Globus pallidus (tissue), 1 donor: ENCODE measurements at places on chromosomes 2 and 18.

- DNase-seq: no peak
These were observed 32.7 kb upstream of the HPCAL1 start for GRCh38 chr2:10269711-10270610.

GRCh38 chr2:182220335-182220734 lies 206.5 kb downstream of the PDE1A start:
- DNase-seq: no peak

- no peak for DNase-seq
These were observed 61.6 kb upstream of the ACYP2 start for GRCh38 chr2:54053830-54054229.

DNA sequence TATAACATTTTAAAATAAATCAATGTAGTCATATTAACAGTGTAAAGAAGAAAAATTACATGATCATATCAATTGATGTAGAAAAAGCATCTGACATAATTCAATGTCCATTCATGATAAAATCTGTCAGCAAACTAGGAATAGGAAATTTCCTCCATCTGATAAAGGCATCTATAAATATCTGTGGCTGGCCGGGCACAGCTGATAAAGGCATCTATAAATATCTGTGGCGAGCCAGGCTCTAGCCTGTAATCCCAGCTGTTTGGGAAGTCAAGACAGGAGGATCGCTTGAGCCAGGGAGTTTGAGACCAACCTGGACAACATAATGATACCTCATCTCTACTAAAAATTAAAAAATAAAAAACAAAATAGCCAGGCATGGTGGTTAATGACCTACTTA lies 18.1 kb upstream of the RANBP2 start:
- no peak for DNase-seq

- no peak for DNase-seq
These were observed 4.2 kb upstream of the IL1R1 start for GRCh38 chr2:102138331-102138730.

DNA sequence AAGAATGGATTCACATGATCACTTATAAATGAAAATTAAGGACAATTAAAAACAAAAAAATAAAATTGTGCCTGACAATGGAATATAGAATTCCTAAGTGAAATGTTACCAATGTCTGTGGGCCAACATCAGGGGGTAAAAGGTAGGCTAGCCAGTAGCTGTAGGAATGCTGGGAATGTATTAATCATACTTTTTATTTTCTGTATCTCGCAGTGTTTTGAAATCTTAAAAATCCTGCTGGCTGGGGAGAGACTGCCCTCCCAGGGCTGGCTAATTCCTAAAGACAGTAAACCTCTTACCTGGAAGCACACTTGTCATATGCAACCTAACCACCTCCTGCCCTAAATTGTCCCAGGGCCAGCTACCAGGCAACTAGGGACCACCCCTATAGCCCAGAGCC lies 69.8 kb downstream of the REV1 start:
- no peak for DNase-seq

- DNase-seq: no peak
These were observed 21.8 kb downstream of the TNFAIP6 start for GRCh38 chr2:151379169-151379568.

DNA sequence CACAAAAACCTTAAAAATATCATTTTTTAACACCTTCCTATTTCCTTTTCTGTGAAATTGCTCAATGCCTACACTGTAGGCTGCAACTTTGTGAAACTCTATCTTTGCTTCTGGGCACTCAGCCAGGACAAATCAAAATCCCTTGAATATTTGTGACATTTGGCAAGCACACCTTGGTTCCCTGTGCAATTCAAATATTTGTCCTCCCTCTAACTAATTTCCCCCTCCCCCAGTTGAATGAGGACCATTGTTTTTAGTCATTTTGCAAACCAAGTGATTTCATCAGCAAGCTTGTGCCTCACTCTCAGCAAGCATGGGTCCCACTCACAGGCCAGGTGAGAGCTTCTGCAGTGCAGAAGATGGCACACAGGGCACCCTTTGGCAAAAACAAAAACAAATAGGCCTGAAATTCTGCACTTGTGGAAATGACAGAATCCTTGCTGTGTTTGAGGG lies 541.5 kb downstream of the CNTNAP5 start:
- DNase-seq: no peak

- DNase-seq: no peak
These were observed 8.0 kb upstream of the CFAP221 start for GRCh38 chr2:119536211-119536610.

- no peak for DNase-seq
These were observed 76.3 kb upstream of the WIPF1 start for GRCh38 chr2:174673876-174674275.

DNA sequence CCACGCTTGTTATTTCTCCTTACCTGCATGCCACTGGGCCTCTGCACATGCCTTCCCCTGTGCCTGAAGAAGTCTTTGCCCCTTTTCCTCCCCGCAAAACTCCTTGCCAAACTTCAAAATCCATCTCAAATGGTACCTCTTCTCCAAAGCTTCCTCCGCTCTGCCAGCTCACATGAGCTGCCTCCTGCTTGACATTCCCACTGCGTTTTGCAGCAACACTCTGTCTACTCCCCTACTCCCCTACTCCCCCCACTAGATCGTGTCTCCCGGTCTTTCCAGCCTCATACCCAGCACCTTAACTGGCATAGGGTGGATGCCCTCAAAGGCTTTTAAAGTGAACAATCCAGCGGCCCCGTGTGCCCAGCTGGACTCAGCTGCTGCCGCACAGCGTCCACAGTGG lies 65.8 kb downstream of the TNS1 start:
- DNase-seq: no peak

GRCh38 chr2:7492719-7493118 lies 575.5 kb downstream of the RNF144A start:
- DNase-seq: no peak

DNA sequence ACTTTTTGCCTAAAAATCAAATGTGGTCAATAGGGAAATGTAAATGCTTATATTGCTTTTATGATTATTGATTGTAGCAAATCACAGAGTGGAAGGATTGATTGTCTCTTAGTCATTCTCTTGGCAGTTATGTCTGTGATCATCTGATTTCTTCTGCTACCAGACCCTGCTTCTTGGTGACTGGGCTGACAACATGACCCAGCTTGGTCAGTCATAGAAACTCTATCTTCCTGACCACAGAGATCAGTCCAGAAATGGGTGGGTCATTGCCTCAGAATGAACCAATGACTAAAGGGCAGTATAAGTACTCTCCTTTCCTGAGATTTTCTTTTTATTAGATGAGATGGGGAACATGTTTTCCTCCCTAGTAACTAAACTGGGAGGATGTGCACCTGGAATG lies 87.6 kb downstream of the MAIP1 start:
- DNase-seq: no peak

GRCh38 chr18:74110149-74110548 lies 37.5 kb downstream of the FBXO15 start:
- DNase-seq: no peak

DNA sequence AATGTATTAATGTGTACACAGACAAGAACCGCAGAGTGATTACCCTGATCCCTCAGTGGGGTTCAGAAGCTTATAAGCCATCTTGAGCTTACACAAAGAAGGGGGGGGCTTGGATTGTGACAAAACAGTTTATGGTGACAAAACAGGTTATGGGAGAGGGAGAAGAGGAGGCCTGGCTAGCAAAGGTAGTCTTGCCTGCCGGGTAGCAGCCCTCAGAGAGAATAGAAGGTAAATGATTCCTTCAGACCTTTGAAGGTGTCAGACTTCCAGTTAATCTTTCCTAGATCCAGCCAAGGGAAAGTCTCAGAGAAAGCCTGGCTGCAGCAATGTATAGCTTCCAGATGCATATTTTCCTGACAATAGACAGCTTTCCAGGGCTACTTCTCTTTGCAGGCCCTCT lies 44.6 kb upstream of the RAPH1 start:
- DNase-seq: no peak

DNA sequence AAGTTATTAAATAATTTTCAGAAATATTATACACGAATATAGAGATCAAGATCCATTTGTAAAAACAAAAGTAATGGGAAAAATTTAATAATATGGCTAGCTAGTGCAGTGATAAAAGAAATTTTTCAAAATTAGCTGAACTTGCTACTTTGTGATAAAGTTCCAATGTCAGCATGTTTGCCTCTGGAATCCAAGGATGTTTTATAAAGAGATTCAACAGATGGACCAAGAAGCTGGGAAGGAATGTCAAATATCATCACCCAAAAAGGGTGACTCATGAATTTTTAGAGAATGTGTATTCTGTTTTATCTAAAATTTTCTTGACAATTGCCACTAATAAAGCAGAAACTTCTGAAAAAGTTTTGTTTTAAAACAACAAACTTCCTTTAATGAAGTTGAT lies 95.3 kb downstream of the FSIP2 start:
- no peak for DNase-seq

DNA sequence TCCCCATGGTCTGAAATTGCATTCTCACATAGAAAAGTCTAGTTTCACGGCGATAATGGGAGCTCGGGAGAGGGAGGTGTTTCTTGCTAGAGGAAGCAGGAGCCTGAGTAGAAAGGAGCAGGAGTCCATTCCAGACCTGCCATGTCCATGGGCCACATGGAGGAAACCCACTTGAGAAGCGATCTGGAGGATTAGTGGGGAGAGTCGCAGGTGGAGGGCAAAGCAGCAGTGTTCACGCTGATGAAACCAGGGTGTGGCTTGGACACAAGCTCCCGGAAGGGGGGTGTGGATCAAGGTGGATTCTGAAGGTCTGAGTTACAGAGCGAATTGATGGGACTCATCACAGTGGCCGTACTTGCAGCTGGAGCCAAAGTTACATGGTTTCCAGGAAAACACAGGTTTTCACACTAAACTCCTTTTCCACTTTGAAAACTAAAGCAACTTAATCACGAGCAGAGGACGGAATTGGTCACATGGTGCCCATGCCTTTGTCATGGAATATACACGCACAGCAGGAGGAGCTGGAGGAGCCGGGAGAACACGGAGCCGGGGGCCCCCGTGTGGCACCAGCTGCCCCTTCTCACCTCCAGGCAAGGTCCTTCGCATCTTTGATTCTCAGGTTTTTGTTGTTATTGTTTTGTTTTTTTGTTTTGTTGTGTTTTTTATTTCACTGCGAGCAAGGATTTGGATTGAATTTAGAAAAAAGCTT lies 255.1 kb upstream of the MYT1L start:
- no peak for DNase-seq

DNA sequence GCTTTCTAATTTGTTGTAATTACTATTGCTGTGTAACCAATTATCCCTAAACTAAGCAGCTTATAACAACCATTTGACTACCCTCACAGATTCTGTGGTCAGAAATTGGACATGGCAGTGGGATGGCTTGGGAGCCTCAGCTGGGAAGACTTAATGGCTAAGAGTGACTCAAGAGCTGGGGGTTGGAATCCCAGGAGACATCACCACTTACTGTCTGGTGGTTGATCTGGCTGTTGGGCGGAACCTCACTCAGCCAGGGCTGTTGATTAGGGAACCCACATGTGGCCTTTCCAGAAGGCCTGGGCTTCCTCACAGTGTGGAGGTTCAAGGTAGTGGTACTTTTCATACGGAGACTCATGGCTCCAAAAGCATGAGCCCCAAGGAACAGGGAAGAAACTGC lies 49.8 kb downstream of the E2F6 start:
- DNase-seq: no peak

GRCh38 chr2:44771522-44771921 lies 170.0 kb upstream of the SIX3 start:
- no peak for DNase-seq

GRCh38 chr2:178954049-178954448 lies 95.9 kb downstream of the CCDC141 start:
- DNase-seq: no peak

GRCh38 chr2:239368906-239369552 lies 31.8 kb downstream of the HDAC4 start:
- no peak for DNase-seq

DNA sequence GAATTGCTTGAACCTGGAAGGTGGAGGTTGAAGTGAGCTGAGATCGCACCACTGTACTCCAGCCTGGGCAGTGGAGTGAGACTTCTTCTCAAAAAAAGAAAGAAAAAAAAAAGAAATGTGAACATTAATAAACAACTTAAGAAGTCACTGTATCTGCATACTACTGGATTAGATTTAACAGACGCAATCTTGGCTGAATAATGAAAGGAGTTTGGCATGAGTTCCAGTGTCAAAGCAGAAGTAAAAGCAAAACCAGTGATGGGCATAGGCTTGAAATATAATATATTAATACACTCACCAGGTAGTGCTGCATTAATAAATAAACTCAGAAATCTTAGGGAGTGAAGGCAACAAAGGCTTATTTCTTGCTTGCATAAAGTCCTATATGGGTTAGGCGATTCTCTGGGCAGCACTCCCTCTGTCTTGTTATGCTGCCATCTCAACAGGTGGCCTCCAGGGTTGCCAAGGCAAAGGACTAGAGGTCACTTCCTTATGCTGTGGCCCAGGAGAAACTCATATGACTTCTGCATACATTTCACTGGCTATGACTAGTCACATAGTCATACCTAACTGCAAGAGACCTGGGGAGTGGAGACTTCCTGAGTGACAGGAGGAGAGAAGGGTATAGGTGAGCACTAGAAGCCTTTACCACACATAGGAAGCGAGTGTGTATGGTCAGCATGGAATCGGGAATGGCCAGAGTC lies 296.2 kb upstream of the SPRED2 start:
- no peak for DNase-seq

GRCh38 chr18:57337890-57338289 lies 14.5 kb upstream of the ST8SIA3 start:
- no peak for DNase-seq

DNA sequence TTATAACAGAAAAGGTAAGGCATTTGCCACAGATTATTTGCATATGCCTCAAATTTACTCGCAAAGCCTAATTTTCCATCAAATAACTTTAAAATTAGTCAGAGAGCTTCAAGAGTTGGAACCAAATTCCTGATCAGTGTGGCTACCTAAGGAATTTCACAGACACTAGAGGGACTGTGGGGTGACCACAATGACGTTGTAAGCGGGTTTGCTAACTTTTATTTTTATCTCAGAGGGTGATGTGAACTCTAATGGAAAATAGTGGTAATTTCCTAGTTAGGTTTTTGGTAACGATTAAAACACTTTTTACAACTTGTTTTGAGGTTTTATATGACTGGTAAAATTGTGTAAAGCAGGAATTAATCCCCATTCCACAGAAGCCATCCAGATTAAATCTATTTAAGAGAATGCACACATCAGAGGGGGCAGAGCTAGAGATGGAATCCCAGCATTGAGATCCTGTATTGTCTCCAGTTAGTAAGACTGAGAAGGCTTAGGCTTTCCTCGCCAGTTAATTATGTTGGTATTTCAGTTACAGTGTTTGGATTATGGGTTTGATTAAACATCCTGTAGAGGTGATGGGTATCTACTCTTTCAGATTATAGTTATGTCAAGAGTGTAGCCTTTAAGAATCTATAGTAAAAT lies 129.0 kb downstream of the GPD2 start:
- no peak for DNase-seq

DNA sequence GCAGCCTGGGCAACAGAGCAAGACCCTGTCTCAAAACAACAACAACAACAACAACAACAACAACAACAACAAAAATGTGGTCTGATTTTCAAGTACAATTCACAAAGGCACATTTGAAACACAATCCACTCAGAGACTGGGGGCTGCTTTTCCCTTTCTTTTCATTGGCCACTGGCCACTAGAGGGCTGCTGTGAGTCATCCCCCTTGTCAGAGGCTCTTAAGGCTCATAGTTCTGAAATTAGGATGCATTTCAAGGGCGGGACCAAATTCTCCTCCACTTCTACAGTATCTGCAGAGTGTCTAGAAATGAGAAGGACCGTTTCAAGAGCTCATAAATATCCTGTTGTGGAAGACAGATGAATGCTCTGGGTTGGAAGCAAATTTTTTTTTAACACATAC lies 285.4 kb downstream of the NRXN1 start:
- DNase-seq: no peak
